ENCODE measurements at places on chromosomes 3 and 15.

GRCh38 chr15:23797747-23798446 is 110.8 kb upstream of the NDN start:
- no peak for DNase-seq

DNA sequence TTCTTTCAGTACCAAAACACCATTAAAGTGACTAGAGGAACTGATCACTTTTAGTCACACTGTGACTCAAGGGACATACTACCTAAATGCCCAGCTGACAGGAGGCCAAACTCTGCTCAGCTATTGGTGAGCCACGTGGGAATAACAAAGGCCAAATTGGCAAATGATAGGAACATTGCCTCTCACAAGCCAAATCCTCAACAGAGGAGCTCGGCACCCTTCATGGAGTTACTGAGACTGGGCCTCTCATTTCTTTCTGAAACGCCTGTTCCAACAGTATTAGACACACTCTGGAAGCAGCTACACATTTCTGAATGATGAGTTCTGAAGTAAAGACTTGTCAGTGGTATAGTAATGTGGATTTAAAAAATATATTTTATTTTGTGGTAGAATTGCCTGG is 166.0 kb upstream of the COL8A1 start:
- DNase-seq = no peak

DNA sequence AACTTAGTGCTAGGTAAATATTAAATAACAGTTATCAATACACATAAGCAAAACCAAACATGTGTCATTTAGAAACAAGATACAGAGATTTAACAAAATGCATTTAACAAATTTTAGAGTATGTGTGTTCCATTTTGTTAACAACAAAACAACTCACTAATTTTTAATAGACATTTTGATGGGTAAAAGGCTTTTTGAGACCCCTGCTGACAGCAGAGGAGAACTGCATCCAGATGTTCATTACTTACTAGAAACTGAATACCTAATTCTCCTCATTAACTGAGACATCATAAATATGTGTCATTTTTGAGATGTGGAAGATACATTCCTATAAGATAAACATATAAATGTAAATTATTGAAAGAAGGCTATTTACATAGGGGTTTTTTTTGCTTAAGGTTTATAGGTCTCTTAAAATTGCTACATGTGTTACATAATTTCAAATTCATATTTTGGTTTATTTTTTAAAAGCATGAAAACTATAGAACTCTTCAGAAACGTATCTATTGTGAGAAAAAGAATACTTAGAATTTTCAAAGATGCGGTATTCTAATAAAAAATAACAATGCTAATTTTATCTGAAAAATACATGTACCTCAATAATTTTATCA is 1009.8 kb downstream of the TUSC7 start:
- no peak for DNase-seq

- no peak for DNase-seq
Observed at GRCh38 chr3:102741105-102741504, 306.3 kb downstream of the ZPLD1 start.

DNA sequence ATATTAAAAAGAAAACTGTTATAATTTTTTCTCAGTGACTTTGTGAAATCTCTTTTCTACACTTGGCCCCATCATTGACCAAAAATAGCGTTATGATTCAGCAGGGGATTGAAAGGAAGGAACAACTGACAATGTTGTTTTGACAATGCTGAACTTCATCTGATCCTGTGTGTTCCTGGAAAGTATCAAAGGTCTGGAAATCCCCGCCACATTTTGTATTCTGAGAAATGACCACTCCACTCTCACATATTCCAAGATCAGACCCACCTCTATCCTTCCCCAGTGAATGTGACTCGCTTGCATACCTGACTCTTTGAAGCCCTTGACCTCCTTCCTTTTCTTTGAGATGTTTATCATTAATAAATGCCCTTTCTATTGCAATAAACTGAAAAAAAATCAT is 9.7 kb upstream of the RIOX2 start:
- DNase-seq = no peak

- DNase-seq = no peak
Observed at GRCh38 chr3:128814060-128814459, 65.4 kb upstream of the ACAD9 start.

DNA sequence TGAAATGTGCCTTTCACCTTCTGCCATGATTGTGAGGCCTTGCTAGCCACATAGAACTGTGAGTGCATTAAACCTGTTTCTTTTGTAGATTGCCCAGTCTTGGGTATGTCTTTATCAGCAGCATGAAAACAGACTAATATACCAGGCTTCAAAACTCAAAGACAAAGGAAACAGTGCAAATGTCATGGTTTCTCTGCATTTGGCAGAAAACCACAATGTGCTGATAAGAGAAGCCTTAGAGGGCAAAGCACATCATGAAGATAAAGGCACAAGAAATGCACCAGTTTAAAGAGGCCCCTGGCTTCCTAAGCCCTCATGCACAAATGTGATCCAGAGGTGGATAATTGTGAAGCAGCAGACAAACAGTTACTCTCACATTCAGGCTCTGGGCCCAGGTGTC is 259.2 kb downstream of the CPNE4 start:
- DNase-seq = no peak

GRCh38 chr15:89642106-89642505 is 13.2 kb downstream of the KIF7 start:
- no peak for DNase-seq

- DNase-seq = no peak
Observed at GRCh38 chr3:85387913-85388505, 429.2 kb downstream of the CADM2 start.

DNA sequence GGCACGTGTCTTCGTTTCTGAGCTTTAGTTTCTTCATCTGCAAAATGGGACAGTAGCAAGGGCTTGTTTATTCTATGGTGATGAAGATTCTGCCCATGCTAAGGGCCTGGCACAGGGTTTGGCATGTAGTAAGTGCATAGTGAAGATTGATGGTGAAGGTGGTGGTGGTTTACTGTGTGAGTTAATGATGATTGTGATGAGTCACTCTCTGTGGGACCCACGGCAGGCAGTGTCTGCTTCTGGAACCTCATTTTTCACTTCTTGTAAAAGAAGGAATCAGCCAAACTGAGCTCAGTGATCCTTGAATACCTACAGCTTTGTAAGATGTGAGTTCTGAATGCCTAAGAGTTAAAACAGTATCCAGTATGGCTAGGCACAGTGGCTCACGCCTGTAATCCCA is 86.2 kb upstream of the LRTM1 start:
- DNase-seq = no peak

DNA sequence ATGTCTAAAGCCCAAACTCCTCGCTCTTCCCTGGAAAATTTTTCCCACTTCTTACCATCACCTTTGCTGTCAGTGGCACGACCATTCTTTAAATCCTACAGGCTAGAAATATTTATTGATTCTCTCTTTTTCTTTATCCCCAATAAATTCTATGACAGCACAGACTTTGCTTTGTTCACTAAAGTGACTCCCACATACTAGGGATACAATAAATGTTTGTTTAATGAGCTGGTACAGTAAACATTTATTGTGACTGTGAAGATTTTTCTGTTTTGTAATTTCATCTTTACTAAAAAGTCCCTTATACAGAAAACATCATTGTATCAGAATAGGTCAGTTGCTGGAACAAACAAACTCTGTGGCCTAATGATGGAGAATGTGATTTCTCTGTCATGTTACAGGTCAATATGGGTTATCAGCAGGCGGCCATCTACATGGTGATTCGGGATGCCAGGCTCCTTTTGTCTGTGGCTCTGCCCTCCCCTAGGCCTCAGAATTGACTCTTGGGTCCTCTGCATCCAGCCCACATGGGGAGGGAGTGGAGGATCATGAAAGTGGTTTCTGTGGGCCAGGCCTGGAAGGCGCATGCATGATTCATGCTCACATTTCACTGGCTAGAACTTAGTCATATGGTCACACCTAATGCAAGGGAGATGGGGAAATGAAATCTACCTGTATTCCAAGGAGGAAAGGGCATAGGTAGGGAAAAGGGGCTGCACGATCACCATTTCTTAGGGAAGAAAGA is 22.7 kb upstream of the KNG1 start:
- no peak for DNase-seq

DNA sequence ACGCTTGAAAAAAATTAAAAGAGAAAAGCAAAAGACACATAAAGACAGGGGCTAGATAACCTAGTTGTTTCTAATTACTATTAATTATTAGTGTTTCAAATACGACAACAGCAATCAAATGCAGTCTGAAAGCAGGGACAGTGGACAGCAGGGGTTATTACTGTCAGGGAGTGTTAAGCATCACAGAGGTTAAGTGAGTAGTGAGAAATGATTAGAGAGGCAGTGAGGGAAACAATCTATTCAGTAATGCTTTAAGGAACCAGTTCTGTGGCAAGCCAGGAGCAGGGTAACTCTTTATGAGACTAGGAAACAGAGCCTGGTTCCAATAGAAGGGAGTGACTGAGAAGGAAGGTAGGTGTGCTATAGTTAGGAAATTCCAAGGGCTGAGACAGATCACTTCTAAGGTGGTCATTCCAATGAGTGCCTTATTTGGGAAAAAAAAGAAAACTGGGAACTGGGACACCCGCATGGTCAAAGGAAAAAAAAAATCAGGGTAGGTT is 15.0 kb downstream of the RYK start:
- DNase-seq = no peak

DNA sequence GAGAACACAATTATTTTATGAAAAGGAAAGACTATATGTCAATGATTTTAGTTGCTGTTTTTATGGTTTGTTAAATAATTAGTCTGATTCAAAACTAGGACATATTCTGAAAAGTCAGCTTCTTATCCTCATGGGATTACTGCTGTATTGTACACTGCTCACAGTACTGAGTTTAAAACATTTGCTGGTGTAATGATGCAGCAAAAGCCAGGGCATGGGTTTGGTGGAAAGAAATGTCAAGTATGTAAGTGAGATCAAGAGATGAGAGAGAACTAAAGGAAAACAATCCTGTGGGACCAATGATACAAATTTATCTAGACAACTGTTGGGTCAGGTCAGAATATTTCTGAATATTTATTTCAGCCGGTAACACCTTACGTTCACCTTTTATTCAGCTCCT is 210.1 kb upstream of the ARHGEF26 start:
- DNase-seq = no peak

- no peak for DNase-seq
Observed at GRCh38 chr3:162978136-162978535, 1481.5 kb downstream of the OTOL1 start.

- DNase-seq = no peak
Observed at GRCh38 chr15:68209735-68210408, 4.7 kb upstream of the CALML4 start.

GRCh38 chr3:99128235-99128634 is 226.7 kb upstream of the DCBLD2 start:
- DNase-seq = no peak

DNA sequence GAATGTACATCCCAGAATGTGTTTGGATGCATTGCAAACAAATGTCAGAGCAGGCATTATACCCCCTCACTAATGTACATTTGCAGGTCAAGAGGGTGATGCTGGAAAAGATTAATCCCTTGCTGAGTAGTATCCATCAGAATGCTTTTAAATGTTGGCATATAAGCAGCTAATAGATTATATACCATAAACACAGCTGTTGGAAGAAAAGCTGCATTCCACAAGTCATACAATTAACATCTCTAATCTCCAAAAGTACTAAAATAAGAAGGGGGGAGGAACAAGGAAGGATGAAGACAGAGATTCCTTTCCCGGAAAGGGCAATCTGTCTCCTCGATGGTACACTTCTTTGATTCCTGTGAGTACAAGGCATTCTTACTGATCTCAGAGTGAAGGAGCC is 445.7 kb upstream of the CDIN1 start:
- DNase-seq = no peak

DNA sequence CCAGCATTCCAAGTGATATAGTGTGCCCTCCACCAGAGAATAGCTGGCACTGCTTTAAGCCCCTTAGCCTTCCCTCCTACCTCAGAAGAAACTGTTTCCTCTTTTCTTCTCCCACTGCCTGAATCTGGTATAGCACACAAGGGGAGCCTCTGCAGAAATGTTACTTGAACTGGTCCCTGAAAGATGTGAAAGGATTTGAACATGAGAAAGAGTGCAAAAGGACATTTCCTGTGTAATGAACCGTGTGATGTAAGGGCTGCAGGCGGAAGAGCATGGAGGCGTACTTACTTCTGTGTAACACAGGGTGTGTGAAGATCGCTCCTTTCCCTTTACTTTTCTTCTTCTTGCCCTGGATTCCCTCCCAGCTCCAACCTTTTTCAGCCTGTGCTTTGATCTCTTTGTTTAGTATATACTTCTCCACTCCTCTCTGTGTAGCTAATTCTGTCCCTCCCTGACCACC is 8.4 kb downstream of the TMOD3 start:
- no peak for DNase-seq

GRCh38 chr3:42194943-42195510 is 71.0 kb downstream of the CCK start:
- DNase-seq = no peak

GRCh38 chr15:88747111-88747510 is 56.1 kb upstream of the ACAN start:
- no peak for DNase-seq

All from activated naive CD8-positive, alpha-beta T cell treated with anti-CD3 and anti-CD28 coated beads, Interleukin-2, amount 50 U/mL, for 16 hours (primary cell).